Stimulated activated CD4-positive, alpha-beta T cell treated with anti-CD3 and anti-CD28 coated beads, Interleukin-15, amount 100 ng/mL, for 1 hour (primary cell): ENCODE measurements at places on chromosomes 3 and 15.

GRCh38 chr3:45817831-45818522 is 21.6 kb upstream of the SLC6A20 start:
- no peak for DNase-seq

GRCh38 chr3:94928921-94929320 is 866.1 kb downstream of the NSUN3 start:
- DNase-seq: no peak

DNA sequence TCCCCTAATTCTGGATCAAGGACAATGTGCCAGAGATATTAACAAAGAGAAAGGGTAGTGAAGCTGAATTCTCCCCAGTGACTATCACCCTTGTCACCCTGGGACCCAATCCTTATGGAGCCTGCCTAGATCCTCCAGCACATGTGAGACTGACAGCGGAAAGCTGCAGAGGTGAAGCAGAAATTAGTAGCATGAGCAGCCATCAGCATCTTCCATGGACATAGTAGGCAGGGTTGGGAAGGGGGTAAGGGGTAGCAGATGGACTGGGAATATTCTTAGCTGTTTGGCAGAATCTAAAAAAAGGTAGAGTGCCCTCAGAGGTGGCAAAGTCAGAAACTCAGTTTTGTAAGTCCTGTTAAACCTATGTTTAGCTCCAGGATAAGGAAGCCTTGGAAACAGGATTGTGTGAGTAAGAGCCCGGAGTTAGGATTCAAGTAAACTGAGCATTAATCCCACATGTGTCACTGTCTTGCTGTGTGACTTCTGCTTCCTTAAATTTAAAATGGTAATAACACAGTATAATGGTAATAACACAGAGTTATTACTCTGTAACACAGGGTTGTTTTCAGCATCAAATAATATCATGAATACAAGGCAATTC is 14.5 kb downstream of the GOLIM4 start:
- no peak for DNase-seq

DNA sequence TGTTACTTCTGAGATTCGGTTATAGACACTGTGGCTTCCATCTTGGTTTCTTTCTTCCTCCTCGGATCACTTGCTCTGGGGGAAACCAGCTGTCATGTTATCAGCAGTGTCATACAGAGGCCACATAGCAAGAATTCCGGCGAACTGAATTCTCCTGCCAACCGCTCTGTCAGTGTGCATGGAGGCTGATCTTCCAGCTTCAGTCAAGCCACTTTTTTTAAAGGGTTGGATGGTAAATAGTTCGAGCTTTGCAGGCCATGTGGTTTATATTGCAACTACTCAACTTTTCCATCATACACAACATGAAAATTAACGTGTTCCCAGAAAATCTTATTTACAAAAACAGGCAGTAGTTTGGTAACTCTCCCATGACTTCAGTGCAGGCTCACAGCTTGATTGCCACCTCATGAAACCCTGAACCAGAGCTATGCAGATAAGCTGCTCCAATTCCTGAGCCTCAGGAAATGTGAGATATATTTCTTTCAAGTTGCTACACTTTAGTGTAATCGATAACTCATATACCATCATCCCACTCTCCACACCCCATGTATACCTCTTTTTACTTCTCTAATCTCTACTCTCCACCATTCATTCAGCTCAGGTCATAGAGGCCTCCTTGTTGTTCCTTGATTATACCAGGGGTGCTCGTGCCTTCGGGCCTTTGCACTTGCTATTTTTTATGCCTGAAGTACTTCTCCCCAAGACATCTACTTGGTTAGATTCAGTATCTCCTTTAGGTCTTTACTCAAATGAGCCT is 7.2 kb downstream of the RPL22L1 start:
- DNase-seq: no peak

DNA sequence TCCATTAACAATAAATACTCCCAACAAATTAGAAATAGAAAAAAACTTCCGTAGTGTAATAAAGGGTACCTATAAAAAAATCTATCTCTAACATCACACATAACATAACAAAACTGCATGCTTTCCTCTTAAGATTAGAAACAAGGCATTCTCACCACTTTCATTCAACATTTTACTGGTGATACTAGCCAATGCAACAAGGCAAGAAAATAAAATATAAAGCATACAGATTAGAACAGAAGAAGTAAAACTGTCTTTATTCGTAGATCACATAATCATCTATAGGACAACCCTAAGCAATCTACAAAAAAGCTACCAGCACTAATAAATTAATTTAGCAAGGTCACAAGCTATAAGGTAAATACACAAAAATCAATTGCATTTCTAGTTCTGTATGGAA is 107.1 kb downstream of the PLD1 start:
- no peak for DNase-seq

DNA sequence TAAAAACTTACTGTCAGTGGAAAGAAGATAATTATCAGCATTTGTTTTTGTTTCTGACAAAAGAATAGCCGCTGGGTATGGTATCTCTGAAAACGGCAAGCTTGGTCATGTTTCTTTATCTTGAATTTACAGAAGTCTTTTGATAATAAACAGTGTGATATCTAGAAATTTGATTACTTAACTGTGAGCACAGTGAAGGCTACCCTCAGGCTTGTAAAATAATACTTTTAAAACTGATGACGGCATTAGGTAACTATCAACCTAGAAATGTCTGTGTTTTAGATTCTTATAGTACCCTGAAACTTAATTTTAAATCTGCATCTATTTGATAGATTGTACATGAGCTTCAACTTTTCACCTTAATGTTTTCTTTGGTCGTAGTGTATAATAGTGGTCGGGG is 43.4 kb downstream of the NSUN3 start:
- no peak for DNase-seq

DNA sequence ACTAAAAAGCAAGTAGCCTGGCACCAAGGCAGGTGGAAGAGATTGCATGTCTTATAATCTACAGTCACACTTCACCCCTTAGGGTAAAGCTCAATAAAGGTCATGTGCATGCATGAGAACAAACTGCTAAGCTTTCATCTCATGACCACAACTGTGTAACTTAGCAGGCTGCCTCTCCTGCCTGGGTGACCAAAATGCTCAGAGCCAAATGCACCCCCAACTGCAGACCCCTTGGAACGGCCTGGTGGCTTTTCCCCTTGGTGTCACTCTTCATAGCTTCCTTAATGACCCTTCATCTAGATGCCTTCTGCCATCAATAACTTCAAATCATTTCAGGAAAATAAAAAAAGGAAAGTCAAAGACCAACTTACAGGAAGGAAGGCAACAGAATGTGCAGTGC is 88.1 kb downstream of the ADAMTS17 start:
- DNase-seq: no peak

DNA sequence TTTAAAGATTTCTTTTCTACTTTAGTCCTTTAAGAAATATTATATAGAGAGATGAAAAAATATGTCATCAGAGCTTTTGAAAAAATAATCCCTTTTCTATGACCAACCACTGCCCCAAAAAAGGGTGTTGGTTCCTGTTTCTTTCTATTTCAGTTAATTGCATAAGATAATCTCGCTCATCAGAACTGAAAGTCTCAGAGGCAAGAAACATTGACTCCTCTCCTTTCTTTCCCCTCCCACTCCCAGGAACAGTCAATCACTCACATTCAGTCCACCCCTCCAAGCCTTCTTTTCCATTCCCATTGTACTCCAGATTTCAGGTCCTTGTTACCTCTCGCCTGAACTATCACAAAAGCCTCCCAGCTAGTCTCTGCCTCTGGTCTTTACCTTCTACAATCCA is 153.7 kb upstream of the ABI3BP start:
- DNase-seq: no peak

DNA sequence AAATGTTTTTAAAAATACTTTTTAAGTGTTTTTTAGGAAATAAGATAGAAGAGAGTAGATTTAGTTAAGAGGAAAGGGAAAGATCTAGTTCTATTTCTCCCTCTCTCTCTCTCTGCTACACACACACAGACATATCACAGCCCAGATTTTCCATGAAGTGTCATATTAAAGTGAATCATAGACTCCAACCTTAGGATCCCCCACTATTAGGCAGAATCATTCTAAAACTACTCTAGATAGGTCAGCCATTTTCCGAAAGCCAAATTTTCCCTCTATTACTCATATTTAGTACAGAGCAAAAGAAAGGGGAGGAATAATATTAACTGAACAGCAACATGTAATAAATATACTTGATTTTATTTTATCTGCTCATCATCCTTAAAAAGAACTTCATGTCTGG is 45.1 kb upstream of the RSL24D1 start:
- DNase-seq: no peak

DNA sequence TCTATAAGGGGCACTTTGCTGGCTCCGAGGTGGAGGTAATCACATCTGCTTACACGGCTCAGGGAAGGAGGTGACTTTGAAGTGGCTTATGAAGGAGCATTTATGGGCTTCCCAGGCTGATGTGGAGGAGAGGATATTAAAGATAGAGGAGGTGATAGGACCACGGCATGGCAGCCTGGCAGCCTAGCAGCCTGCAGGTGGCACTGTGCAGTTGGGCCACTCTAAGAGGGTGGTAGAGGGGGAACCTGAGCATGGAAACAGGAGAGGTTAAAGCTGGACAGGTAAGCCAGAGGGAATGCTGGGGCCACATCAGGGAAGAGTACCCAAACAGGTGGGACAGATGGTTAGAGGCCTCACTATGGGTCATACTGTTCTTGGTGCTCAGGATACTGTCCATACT is 375.0 kb downstream of the WDR72 start:
- no peak for DNase-seq

DNA sequence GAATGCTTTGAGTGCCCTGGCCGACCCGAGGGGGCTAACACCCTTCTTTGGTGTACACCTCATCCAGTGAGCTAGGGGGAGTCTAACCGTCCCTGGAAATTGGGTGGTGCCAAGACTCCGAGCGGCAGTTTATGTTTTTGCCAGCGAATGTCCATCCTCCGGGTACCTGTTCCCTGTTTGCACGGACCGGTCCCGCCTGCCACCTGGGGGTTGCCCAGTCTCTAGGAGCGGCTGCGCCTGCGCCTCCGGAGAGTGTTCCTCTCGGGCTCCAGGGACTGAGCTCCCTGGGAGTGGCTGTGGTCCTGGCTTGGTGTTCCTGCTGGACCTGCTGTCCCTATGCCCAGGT is 913 bp upstream of the WNT7A start:
- no peak for DNase-seq

GRCh38 chr15:39976291-39977274 is 42.7 kb downstream of the EIF2AK4 start:
- DNase-seq: no peak

DNA sequence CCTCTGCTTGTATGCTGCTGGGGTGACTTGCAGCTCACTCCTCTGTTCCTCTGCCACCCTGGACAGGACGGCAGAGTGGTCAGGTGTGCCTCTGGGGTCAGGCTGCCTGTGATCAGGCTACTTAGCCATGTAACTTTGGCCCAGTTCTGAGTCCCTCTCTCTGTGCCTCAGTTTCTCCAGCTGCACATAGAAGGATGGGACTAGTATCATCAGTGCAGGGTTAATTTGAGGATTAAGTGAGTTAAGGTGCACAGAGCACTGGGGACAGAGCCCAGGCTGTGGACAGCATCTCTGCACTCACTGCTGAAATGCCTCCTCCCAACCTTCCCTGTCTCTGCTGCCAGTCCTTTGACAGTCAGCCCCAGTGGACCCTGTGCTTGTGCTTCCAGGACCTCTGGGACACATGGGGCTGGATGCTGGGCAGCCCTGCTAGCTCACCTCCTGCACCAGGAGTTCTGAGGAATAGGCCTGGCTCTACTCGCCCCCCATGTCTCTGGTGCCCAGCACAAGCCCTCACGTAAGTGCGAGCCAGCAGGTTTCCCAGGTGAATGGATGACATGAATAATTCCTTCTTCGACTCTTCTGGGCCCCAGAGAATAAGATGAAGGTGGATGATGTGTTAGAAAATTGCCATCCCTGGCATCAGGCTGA is 19.3 kb upstream of the PRR23E start:
- DNase-seq: no peak

DNA sequence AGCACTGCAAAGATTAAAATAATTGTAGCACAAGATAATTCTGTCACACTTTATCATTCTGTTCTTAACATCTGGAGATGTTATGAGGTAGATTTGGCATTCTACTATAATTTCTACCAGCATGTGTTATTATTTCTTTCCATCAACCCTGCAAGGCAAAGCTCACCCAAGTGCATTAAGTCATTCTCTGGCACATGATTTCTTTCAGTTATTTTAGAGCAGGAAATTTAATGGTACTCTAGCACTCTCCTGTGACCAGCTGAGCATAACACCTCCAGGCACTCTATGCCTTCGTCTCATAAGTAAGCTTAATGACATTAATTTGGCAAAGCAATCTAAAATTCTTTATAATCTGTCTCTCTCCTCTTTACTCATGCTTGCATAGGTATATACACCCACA is 300.2 kb upstream of the GPR149 start:
- no peak for DNase-seq

DNA sequence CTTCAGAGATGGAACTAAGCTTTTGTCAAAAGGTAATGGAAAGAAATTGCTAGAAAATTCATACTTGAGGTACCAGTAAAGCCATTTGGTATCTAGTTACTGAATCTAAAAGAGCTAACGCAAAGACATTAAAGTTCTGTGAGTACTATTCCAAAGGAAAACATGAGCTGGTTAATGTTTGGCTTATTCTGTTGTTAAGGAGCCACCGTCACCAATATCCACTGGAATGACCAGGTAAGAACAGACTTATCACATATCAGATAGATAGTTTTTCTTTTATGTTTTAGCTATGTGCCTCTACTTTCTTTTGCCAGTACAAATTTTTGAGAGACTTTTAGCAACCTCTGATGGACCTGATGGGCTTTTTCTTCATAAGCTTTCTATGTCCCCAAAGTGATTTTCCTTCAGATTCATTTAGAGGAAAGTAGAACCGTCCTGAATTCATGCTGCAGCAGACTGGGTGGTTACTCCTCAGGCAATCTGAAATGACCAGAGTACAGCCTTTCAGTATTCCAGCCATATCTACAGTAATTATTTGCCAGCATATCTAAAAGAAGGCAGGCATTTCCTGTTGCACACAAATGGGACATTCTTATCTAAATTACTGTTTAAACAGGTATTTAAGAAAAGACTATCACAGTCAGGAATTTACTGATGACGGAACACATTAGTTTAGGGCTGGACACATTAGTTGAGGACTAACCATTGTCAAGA is 274.1 kb downstream of the MECOM start:
- DNase-seq: no peak

DNA sequence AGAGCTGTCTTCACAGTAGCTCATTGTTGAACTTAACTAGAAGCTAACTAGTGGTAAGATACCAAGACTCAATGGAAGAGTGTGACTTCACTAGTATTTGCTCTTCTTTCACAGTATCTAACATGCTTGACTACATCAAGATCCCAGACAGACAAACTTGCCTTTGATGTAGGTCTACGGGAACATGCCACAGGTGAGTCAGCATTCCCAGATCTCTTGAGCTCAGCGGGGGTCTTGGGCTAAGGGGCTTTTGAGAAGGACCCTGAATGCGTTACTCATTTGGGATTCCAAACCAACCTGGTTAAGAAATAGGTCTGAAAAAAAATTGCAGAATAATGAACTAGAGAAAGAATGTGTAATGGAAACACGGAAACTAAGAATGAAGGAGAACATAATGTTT is 222.4 kb downstream of the RYR3 start:
- no peak for DNase-seq

- DNase-seq: no peak
Observed at GRCh38 chr15:91537856-91538255, 315.7 kb upstream of the SLCO3A1 start.

- DNase-seq: no peak
Observed at GRCh38 chr3:30124435-30125370, 481.7 kb upstream of the TGFBR2 start.

- no peak for DNase-seq
Observed at GRCh38 chr3:126340943-126341754, 16.1 kb downstream of the KLF15 start.

GRCh38 chr3:169186596-169186995 is 476.9 kb downstream of the MECOM start:
- DNase-seq: no peak
